ENCODE measurements at places on chromosomes 1 and 21.

- no peak for DNase-seq
These were observed 7.2 kb upstream of the MAP10 start for GRCh38 chr1:232797856-232798510.

DNA sequence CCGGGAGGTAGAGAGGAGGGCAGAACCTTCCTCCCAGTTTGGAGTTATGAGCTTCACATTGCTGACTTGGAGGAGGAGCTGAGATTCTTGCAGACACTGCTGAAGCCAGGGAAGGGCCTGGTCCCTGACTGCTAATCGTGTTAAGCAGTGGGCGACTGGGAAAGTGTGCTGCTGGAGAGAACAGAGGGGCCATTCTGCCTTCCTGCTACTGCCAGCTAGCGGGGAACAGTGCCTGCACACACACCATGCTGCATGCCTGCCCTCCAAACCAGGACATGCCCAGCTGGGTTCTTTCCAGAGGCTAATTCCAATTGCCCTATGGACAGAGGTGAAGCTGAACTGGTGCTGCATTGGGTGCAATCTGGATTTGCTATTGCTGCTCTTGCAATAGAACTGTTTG is 281.4 kb downstream of the AJAP1 start:
- no peak for DNase-seq

- no peak for DNase-seq
These were observed 8.6 kb upstream of the NKAIN1 start for GRCh38 chr1:31248276-31248675.

DNA sequence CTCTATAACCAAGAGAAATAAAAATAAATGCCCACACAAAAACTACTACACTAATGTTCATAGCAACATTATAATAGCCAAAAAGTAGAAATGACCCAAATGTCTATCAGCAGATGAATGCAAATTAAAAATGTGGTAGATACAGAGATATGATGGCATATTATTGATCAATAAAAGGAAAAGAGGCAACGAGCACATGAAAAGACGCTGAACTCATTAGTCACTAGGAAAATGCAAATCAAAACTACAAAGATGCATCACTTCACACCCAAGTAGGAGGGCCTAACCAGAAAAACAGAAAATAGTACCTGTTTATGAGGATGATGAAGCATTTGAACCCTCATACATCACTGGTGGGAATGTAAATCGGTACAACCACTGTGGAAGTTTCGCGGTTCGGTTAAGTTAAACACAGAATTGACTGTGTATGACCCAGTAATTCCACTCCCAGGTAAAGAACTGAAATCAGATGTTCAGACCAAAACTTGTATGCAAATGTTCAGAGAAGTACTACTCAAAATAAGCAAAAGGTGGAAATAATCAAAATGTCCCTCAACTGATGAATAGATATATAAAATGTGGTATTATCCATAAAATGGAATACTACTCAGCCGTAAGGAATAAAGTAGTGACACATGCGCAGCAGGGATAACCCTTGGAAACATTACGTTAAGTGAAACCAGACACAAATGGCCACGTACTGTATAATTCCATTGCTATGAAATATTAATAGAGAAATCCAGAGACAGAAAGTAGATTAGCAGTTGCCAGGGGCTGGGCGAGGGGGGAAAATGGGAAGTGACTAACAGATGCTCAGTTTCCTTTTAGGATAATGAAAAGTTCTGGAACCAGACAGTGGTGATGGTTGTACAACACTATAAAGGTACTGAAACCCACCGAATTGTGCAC is 3.1 kb downstream of the USP48 start:
- DNase-seq: no peak

GRCh38 chr21:38499296-38499695 is 1.0 kb upstream of the ERG start:
- DNase-seq: no peak

DNA sequence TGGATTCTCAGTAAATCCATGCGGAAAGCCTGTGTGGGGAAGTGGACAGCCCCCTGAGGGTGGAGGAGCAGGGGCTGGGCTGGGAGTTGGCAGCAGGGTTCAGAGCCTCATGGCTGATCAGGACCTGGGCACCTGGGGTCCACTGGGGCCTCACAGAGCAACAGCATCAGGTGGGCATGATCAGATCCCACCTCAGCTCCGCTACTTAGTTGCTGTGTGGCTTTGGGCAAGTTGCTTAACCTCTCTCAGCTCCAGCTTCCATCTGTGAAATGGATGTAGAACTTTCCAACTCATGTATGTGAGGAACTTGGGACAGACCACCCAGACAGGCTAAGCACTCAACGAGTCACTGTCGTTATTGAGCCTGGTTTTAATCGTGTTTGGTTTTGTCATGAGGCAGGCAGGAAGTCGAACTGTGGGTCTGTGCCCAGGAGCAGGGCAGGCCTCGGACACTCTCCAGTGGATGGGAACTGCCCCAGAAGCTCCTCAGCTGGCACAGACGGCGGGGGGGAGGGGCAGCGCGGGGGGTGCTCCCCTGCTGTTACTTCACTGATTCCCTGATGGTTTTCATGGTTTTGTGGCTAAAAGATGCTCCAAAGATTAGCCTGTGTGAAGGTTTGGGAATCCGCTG is 155.8 kb upstream of the TMEM51 start:
- no peak for DNase-seq

- no peak for DNase-seq
These were observed 38.4 kb downstream of the LEPR start for GRCh38 chr1:65458730-65459396.

DNA sequence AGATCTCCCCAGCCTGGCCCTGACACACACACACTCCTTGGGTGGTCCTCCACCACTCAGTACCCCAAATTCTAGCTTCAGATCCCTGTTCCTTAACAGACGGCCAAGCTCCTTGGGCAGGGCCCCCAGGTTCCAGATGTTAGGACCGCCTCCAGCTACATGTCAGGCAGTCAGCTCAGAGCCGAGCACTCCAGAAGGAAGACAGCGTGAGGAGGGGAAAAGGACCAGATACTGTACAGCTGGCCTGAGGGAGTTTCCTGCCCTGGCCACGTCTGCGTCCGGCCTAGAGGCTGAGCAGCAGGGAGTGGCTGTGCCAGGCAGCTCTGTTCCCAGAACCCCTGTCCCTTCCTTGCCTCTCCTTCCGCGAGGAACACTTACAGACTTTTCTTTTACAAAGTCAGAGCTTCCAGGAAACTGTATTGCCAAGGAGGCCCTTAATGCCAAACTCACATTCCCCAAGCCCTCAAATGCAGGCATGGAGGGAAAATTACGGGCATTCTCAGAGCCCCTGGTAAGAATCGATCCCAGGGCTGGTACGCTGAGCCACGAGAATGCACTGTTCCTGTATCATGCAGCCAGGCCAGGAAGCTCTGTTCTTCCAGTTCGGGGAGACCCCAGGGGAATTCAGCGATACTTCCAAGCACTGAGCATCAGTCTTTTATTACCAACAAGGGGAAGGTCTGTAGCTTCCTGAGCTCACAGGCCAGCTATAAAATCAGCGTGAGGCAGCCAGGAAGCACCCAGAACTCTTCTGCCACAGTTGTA is 45.2 kb upstream of the CNTN2 start:
- no peak for DNase-seq

Data from SK-N-MC (cell line).